ENCODE measurements at places on chromosomes 3 and 15.

DNA sequence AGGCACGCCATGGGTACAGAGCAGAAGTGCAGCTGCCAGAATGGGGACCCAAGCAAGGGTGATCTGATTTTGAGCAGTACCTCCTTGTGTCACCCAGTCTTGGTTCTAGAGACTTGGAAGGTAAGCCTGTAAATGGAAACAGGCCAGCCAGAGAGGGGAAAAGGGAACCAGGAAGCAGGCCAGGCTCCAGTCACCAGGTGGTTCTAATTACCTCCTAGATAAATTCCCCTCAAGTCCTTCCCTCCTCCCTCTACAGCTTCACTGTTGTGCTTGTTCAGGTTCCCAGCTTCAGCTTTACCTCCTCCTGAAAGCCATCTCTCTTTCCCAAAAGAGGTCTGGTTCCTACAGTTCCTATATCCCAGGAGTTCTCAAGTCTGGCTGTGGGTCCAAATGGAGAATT is 58.8 kb upstream of the SLC7A14 start:
- DNase-seq, result no peak

- DNase-seq, result no peak
Measured at GRCh38 chr3:18716821-18717220, 291.7 kb upstream of the SATB1 start.

GRCh38 chr3:9422712-9423424 is 25.5 kb downstream of the SETD5 start:
- no peak for DNase-seq

DNA sequence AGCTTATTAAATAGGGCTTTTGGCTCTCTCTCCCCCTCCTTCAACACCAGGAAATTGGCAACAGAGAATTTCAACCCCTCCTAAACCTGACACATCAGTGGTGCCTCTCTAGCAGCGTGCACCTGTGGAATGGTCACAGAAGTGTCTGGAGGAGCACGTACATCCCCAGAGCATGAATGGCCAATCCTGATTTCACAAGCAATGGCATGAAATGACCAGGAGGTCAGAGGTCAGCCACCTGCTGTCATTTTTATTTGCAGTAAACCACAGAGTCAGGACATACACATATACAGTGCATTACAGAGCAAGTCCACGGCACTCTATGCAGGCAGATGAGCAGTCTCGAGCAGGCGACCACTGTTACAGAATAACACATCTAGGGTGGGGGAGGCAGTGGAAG is 25.1 kb upstream of the ETV5 start:
- no peak for DNase-seq

GRCh38 chr3:156630081-156630772 is 44.2 kb upstream of the TIPARP start:
- DNase-seq, result no peak

- no peak for DNase-seq
Measured at GRCh38 chr15:40722934-40723333, 28.0 kb downstream of the RAD51 start.

GRCh38 chr3:25421747-25422146 is 6.3 kb upstream of the RARB start:
- DNase-seq, result no peak

DNA sequence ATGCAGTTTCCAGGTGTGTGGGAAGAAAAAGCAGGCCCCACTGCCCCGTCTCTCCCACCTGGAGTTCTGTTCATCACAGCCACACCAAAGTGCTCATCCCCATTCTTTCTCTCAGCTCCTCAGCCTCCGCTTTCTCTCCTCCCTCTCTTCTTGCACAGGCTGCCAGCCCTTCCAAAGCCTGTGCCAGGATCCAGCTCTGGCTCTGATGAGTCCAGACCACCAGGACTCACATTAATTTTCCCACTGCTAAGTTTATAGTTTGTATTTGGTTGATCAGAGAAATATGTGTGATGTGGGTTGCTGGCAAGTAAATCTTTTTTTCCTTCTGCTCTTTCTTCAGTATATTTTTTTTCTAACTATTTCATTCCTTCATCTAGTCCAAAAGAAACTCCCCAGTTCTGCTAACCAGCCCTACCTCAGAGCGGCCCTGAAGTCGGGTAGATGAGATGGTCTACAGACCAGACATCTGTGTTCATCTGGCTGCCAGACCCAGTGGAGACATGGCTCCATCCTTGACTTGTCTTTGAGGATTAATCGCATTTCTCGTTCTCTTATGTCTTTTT is 49.8 kb downstream of the BOC start:
- no peak for DNase-seq

GRCh38 chr3:19526071-19526470 is 377.8 kb downstream of the KCNH8 start:
- no peak for DNase-seq

- DNase-seq, result no peak
Measured at GRCh38 chr3:36058404-36059030, 321.8 kb upstream of the STAC start.

DNA sequence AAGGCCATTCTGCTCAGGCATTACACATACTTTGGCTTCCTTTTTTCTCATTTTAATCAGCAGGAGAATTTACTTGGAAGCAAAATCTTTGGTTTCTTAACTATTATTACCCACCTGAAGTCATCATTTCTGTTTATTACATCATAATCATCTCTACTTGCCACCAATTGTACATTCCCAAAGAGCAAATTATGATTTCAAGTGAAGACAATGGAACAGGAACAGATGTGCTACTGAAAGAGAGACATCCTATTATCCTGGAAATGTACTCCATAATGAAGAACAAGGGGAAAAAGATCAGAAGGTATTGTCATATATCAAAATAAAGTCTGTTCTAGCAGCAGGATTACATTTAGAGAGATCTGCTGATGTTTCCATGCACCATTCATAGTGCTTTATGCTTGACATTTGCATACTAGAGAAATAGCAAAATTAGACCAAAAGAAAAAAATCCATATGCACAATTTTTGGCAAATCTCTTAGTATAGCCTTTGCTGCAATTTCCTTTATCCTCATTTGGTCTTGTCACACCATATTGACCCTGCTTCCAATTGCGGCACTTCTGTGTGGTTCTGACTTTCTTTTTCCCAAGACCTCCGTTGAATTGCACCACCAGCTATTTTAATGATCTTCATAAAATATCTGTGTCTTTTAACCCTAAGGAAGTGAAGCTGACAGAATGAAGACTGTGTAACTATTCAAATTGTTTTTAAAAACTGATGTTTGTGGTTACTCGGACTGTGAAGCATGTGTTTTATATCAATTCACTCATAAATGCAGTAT is 683.8 kb downstream of the ZNF385D start:
- no peak for DNase-seq

GRCh38 chr3:10888518-10889090 is 72.6 kb downstream of the SLC6A11 start:
- DNase-seq, result no peak

- DNase-seq, result no peak
Measured at GRCh38 chr3:120608506-120608905, 12.4 kb downstream of the NDUFB4 start.

- DNase-seq, result no peak
Measured at GRCh38 chr3:62415312-62415801, 42.0 kb upstream of the FEZF2 start.

DNA sequence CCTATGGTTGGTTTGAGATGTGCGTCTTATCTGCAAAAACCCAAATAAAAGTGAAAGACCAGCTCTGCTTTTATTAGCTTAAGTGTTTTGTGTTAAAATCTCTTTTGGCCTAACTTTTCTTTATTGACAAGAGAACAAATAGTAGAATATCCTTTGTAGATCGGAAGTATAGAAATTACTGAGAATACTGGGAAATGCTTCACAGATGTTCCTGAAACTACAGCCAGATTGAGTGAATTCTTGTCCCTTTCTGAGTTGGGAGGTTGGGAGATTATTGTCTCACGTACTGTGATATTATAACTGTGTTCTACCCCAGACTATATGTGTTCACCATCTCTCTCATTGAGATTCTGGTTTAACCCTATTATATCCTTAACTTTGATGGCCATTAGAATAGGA is 21.7 kb downstream of the RAB8B start:
- no peak for DNase-seq

GRCh38 chr3:156781310-156782230 is 44.6 kb upstream of the LEKR1 start:
- no peak for DNase-seq

GRCh38 chr3:135907422-135908165 is 57.9 kb upstream of the PPP2R3A start:
- DNase-seq, result no peak

DNA sequence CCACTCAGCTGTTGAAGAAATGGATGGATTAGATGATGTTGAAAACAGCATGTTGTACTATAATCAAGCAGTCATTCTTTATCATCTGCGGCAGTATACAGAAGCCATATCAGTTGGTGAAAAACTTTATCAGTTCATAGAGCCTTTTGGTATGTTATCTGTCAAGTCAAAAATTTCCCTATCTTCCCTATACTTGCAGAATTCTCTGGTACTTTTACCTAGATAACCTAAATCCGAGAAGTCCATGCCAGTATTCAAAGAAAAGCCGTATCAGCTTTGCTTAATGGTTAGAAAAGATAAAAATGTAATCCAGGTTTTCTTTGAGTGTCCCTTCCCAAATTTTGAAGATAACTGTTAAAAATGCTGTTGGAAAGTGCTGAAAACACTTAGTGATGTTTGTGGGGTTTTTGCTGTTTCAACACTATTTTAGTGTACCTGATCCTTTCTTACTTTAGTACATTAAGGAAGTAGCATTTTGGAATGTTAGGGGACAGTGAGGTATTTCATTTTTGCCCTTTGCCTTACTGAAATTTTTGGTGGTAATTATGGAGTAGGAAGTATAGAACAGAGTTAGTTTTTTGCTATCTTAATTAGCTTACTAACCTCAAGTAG is 23.8 kb downstream of the CNOT10 start:
- no peak for DNase-seq

GRCh38 chr15:45231864-45232562 is 20.0 kb upstream of the SLC28A2 start:
- no peak for DNase-seq

GRCh38 chr3:38088126-38089078 is 48.5 kb downstream of the ACAA1 start:
- no peak for DNase-seq

- DNase-seq, result no peak
Measured at GRCh38 chr3:105767216-105767615, 101.6 kb downstream of the CBLB start.

- DNase-seq, result no peak
Measured at GRCh38 chr3:129586746-129587430, 19.6 kb downstream of the PLXND1 start.
